IMR-90 (cell line): ENCODE measurements at places on chromosomes 5 and 9.

GRCh38 chr9:70415041-70415440, 584 bp upstream of the KLF9 start:
- DNase-seq = no peak

- DNase-seq = no peak
These were observed 73.3 kb upstream of the PHF24 start for GRCh38 chr9:34884747-34885189.

DNA sequence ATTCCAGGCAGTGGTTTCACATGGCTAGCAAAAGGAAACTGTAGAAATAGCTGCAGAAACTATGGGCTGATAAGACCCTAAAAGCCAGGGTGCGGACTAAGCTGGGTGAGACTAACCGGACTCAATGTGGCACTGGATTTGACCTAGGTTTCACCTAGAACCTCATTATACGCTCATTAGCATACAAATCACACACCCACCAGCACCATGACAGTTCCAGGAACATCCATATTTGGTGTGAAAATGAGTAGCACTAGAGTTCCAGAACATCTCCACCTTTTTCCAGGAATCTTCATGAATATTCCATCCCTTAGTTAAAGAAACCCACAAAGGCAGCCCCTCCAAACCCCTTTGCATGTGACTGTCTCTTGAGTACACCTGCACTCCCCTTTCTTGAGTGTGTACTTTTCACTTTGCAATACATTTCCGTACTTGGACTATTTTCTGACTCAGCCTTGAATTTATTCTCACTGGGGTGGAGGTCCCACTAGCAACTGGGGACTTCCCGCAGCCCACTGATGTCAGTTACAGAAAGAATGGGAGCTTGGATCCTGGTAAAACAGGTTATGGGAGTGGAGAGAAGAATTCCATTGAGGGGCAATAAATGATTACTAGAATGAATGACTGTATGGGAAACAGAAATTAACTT, 58.0 kb upstream of the SPATA31C2 start:
- no peak for DNase-seq

DNA sequence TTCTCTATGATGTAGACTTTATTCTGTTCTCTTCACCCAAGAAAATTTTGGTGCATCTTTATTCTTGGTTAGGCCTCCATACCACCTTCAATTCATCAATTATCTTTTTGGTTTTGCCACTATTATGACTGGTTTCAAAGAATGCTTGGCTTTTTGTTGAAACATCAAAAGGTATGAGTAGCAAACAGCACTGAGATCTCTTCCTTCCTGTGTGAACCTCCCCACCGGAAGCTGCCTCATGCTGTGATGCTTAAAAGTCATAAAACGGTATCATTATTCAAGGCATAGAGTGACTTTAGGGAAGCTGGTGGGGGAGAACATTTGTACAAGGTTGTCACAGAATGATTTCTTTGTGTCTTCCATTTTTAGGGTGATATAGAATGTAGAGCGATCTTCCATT, 70.6 kb downstream of the IQGAP2 start:
- no peak for DNase-seq

GRCh38 chr9:19641046-19641445, 147.8 kb downstream of the SLC24A2 start:
- no peak for DNase-seq

GRCh38 chr9:21160178-21160577, 6.3 kb downstream of the IFNA21 start:
- no peak for DNase-seq

DNA sequence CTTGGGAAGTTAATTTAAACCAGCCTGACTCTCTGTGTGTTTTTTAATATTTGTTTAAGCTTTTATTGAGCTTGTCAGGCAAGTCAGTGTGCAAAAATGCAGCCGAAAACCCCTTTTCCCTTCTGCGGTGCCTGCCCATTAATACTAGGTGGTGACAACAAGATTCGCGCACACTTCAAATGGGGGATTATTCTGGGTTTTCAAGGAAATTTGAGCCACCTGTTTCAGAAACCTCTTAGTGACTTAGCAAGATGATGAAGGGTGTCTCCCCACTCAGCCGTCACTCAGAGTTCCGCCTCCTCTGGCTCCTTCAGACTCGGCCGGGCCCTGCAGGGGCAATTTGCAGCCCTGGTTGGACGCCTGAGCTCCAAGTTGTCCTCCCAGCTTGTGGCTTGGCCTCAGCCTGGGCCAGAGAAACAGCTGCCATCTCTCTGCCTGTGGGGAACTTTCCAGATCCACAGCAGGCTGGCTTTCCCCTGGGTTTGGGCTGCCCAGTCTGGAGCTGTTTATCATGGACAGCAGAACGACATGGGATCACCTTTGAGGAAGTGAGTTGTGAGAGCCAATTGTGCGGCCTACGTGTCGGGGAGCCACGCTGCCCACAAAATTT, 75.9 kb downstream of the SPRY4 start:
- peak; percentile 12 for DNase-seq

GRCh38 chr5:142724821-142725220, 38.9 kb upstream of the FGF1 start:
- no peak for DNase-seq

GRCh38 chr5:139704748-139705147, 56.6 kb downstream of the CXXC5 start:
- no peak for DNase-seq

DNA sequence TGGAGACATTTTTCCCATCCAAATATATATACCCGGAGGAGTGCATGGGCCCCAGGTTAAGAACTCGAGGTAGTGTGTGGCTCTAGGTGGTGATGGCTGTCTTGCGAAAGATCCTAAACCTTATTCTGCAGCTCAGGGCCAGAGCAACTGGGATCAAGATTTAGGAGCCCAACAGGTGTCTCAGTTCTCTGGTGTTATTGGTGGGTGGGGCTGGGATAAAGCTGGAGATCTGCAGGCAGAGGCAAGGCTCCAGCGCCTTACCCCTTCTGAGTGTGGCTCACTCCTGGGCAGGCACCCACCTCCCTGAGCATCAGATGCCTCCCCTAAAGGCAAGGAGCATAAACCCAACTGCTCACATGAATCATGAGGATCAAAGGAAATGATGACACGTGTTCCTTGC, 11.2 kb downstream of the UBE2QL1 start:
- no peak for DNase-seq

DNA sequence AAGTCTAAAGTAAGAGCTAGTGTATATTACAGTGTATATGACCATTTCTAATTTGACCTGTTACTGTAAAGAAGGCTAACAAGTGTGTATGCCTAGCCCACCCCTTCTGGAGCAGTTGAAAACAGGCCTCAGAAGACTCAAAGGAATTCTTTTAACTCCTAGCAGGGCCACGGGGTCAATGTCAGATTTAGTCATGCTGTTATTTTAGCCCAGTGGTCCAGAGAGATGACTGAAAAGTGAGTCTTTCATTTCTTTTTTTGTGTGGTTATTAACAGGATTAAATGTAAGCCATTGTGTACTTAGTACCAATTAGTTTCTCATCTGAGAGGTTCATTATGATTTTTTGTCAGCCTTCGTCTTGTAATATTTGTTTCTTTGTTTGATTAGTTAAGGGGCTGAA, 24.4 kb downstream of the ZCCHC7 start:
- peak; percentile 38 for DNase-seq

- peak; percentile 51 for DNase-seq
These were observed 57.9 kb downstream of the TGFBR1 start for GRCh38 chr9:99162759-99163364.

GRCh38 chr5:139964994-139965565, 78.0 kb downstream of the NRG2 start:
- no peak for DNase-seq

DNA sequence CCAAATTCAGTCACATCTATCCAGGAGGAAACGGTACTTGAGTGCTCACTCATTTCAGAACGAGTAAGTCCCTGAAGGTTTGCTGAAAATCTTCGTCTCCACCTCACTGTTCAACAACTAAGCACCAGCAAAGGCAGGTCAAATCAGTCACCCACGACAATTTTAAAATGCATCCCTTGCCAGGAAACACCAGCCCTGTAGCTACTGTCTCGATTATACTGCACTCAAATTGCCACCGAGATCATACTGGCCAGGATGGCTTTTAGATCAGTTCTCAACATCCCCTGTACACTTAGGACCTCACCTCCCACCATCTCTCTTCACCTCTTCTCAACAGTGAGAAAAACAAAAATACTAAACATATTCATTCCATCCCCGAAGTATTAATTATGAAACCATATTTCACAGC, 298.6 kb downstream of the AGTPBP1 start:
- DNase-seq = no peak

DNA sequence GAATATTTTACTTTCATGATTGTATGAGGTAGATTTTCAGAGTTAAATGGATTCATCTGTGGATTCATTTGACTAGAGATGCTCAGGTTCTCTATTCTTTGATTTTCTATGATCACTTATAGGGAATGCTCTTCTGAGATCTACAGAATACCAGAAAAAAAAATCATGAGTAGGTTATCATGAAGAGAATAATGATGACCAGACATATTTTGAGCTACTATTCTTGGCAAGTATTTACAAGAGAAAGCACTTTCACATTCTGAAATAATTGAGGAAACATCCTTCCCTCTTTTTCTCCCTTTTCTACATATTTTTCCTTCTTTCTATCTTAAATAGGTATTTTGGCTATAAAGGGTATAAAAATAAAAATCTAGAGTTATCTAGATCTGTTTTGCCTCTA, 543.0 kb upstream of the TUSC1 start:
- DNase-seq = no peak

- no peak for DNase-seq
These were observed 55.9 kb upstream of the BARX1 start for GRCh38 chr9:94010980-94011533.
